Stromal cell of bone marrow (primary cell): ENCODE measurements at places on chromosomes 2 and 18.

DNA sequence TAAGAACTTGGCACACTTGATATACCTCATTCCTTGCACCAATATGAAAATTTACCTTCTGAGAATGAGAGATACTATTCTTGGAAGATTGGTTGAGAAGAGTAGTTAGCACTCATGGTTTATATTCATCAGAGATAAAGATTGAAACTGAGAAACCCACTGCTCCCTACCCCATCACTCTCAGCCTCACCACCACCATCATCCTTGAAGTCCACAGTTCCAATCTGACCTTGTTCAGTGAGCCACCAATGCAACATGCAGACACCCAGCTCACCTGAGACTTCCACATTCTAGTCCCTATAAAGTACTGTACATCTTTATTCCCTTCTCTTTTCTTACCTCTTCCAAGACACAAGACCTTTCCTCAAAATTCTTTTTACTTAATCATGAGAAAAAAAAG lies 869.0 kb downstream of the TRIB2 start:
- no peak for DNase-seq

DNA sequence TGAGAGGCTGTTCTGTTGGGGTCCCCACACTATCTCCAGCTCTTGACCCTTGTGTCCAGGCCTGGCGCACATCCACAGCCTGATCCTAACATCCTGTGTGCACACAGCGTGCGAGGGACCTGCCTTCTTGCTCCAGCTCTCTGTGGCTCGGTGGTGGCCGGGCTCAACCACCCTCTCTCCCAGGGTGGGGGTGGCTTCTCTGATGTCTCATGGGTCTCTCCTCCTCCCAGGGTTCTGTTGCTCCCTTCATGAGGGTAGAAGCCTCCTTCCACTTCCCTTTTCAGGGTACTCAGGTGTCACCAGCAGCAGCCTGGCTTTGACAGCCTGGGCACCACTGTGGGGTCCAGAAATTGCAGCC lies 196.9 kb upstream of the RAB6C start:
- no peak for DNase-seq

GRCh38 chr2:240582781-240583180 lies 3.8 kb upstream of the CAPN10 start:
- no peak for DNase-seq

GRCh38 chr18:74257083-74257482 lies 34.7 kb downstream of the CYB5A start:
- DNase-seq, result no peak

DNA sequence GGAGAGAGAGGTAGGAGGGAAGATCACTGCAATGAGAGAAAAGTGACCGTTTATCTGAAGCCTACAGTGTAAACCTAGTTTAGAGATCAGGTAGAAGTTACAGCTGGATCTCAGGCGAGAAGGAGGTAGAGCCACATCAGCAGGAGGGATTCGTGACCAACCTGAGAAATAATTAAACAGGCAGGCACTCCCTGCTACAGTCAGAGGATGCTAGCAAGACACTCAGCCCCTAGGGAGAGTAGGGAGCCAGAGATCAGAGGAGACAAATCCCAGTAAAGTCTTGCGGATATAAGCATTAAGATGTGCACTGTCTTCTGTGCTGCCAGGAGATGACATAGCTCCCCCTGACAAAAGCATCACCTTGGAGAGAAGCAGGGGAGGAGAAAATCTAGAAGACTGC lies 629.1 kb upstream of the SLC39A10 start:
- DNase-seq, result no peak

GRCh38 chr18:79784965-79785770 lies 12.6 kb upstream of the KCNG2 start:
- peak; percentile 31 for DNase-seq

DNA sequence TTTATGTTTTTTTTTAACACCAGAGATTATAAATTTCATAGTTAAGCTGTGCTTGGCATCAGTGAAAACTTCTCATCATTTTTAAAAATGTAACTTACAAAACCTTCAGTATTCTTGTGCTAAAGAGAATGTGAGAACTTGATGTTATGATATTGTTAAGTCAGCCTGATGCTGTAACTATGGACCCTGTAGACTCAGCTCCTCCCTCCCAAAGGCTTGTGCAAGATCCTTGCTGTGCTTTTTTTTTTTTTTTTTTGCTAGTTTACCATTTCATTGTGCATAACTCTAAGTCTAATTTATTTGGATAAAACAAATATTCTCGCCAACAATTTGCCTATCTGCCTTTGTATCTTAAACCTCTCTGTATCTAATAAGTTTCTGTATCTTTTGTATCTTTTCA lies 12.9 kb upstream of the TFPI start:
- peak; percentile 58 for DNase-seq

DNA sequence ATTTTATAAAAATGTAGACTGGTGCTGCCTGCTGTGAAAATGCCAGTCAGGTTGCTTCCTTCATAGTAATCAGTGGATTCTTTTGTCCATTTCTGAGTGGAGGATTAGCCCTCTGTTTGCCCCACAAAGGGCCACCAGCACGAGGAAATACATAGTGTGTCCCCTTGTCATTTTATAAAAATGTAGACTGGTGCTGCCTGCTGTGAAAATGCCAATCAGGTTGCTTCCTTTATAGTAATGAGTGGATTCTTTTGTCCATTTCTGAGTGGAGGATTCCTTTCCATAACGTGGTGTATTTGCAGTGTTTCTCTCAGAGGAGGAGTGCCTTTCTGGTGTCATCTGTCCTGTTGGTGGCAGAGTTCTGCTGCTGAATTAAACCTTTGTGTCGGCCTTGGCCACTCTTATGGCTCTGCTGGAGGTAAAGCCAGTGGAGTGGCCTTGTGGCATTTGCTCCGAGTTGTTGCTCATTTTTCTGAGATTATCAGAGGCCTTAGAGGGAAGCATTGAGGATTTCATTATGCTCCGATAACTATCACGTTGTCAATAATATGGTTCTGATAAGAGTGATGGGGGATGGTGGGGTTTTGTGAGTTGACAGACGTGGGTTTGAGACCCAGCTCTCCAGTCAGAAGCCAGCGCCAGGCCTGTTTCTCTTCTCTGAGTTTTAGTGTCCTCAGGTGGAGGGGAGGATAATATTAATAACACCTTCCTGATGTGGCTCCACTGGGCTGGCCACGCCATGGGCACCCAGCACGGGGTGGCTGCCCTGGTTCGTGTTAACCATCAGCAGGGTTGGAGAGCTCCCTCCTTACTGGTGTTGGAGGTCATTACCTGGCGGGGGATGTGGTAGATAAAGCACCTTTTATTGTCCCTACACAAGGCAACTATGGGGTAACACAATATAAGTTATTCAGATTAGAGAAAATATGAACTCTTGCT lies 96.6 kb downstream of the NEDD4L start:
- DNase-seq, result no peak

DNA sequence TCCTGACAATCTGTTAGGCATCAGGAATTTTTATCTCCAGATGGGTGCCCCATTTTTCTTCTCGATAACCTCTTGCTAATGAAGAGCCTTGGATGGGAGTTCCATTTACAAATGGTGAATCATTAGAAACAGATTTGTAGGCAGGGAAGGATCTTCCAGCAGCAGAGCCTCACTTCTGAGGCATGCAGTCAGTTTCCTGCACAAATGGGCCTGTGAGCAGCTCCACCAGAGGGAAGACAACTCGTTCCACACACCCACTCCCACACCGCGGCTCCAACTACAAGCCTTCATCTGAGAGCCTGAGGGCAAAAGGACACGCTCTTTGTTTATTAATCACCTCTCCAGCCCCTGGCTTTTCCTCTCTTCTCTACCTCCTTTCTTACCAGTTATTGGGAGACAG lies 108.5 kb downstream of the CTAGE1 start:
- DNase-seq, result no peak

DNA sequence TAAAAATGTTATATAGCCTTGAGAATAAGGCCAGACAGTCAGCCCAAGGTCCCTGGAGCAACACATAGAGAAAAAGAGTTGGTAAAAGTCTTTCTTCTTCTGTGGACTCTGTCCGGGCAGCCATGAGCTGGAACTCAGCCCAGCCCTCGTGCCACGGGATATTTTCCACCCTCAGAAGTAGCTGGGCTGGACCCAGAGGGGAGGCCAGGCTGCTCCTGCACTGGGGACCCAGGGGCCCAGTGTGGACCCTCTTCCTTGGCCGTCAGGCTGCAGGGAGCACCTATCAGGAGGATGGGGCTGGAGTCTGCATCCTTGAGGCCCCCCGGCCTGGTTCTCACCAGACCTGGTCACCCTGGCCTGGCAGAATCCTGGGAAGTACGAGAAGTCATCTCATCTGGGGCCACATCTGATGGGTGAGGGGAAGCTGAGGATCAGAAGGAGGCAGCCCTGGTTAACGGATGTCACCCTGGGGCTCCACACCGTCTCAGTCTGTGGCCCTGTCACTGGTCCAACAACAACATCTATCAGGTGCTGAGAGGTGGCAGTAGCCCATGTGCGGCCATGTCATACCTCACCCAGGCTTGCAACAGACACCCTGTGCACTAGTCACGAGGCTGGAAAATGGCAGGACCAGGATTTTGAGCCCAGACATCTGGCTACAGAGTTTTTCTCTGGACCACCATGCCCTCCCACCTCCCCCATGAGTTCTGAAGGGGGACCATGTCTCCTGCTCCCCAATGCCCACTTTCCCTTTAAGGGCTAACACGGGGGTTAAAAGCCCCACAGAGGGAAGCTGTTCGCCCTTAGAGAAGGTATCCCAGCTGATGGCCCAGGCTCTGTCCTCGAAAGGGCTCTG lies 33.0 kb downstream of the SDC1 start:
- DNase-seq, result no peak

DNA sequence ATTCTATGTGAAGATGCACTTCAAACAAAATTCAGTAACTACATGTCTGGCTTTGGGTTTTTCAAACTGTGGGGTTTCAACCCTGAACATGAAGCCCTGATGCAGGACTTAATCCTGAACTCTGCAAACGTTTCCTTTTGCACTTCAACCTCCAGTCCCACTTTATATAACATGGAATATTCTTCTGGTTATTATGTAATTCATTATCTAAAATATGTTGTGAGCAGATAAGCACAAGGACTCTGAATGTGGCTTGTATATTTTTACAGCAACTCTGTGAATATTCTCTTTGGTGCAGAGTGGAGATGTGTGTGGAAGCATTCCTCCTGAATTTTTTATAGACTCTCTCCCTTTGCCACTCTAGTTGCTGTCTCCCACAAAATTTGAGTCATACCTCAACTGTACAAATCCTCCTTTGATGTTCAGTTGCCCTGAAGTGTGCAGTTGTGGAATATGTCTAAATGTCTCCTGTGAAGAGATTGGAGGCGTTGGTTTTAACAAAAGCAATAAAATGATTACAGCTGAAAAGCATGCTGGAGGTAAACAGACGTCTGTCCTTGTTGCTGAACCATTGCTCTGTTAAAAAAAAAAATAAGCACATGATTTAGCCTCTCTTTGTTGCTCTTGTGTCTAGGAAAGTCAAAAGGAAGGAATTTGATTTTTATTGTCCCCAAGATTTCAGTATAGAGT lies 205.1 kb upstream of the NRP2 start:
- no peak for DNase-seq

DNA sequence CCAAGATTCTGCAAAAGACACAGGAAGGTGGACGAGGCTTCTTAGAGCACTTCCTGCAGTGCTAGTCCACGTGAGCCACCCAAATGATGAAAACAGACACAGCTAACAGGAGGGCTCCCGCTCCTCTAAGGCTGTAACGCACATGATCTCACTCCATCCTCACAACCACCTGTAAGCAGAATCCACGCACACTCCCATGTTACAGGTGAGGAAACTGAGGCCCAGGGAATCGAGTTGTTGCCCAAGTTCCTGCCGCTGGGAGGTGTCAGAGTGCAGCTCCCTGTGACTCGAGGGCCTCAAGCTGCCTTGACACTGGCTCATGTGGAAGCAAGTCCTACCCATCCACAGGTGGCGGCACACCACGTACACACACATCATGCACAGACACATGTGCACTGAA lies 4.4 kb downstream of the DNMT3A start:
- DNase-seq, result no peak

- DNase-seq, result no peak
Observed at GRCh38 chr2:139876964-139877363, 1096.8 kb upstream of the NXPH2 start.

DNA sequence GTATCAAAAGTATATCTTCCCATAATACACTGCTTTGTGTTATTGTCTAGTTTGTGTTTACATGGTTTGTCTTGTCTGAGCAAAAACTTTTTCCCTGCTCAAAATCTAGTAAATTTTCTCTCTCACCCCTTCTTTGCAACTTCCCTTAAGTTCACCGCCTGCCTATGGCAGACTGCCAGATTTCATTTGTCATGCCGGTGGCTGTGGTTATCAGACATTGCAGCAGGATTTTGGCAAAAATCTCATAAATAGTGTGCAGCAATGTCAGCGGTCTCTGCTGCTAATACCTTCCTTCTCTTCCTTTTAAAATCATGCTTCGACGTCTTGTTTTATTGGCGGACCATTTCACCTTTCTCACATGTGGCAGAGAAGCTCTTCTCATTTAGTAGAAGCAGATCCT lies 45.6 kb upstream of the TMEM178A start:
- DNase-seq, result peak; percentile 71
